ENCODE measurements at places on chromosomes 2 and 18. TPM values are rescaled to one million over a fixed set of nuclear protein-coding genes. Genes with fewer than 3 reads are reported as not detected.

- no peak for ATAC-seq
Measured at GRCh38 chr2:80926168-80926567, 621.6 kb upstream of the LRRTM1 start.

DNA sequence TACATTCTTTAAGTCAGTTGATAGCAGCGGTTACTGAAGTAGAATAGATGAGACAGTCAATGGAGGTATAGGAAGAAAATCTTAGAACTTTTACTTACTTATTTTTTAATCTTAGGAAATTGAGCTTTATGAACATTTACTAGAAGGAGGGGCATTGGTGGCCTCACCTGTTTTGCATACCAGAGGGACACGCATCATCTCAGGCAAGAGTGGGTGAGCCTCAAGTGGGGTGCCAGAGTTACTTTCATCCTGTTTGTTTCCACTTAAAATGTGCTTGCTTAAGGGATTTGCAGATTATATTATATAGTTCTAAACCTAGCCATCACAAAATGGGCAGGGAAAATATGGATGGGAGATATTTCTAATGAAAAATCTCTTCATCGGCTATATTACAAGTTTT lies 61.6 kb downstream of the WDR7 start:
- no peak for ATAC-seq

Gene HSPD1
- 144 TPM for total RNA-seq

Gene RNF144A
- 9.2 TPM for total RNA-seq

- no peak for ATAC-seq
Measured at GRCh38 chr18:37567061-37567993, 1.7 kb upstream of the CELF4 start.

Gene RGPD3
- total RNA-seq = 1.1 TPM

DNA sequence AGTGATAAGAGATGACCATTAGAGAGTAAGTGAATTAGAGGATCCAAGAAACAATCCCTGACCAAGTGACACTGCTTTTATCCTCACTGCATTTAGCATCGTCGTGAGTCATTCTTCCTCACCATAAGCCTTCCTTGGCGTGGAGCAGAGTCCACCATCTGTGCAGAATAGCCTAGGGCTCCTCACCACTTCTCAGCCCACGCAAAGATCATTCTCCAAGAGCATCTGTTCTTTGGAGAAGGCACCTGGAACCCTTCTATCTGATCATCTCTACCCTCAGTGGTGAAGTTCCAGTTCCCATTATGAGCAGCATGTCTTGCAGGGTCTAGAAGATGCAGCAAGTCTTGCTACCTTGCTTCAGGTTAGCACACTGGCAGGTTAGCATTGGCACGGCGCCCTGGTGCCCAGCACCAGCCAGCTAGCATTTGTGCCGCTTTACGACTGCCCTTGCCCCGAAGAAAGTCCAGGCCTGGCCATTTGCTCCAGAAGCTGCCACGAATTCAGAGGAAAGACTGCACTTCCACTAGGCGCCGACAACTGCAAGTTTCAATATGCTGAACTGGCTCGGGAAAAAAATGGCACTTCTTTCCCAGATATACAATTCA lies 225.8 kb downstream of the TTC32 start:
- no peak for ATAC-seq

Gene SNRNP200
- 108 TPM for total RNA-seq

- ATAC-seq = no peak
Measured at GRCh38 chr2:157874348-157874747, 1.8 kb downstream of the ACVR1 start.

DNA sequence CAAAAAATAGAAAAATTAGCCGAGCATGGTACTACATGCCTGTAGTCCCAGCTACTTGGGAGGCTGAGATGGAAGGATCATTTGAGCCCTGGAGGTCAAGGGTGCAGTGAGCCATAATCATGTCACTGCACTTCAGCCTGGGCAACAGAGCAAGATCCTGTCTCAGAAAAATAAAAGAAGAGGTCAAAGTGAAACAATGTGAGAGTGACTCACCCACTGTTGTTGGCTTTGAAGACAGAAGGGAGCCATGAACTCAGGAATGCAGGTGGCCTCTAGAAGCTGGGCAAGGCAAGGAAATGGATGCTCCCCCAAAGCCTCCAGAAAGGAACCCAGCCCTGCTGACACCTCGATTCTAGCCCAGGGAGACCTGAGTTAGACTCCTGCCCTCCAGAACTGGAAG lies 3.7 kb upstream of the TMEM214 start:
- no peak for ATAC-seq

Gene ABCG5
- total RNA-seq = not detected

DNA sequence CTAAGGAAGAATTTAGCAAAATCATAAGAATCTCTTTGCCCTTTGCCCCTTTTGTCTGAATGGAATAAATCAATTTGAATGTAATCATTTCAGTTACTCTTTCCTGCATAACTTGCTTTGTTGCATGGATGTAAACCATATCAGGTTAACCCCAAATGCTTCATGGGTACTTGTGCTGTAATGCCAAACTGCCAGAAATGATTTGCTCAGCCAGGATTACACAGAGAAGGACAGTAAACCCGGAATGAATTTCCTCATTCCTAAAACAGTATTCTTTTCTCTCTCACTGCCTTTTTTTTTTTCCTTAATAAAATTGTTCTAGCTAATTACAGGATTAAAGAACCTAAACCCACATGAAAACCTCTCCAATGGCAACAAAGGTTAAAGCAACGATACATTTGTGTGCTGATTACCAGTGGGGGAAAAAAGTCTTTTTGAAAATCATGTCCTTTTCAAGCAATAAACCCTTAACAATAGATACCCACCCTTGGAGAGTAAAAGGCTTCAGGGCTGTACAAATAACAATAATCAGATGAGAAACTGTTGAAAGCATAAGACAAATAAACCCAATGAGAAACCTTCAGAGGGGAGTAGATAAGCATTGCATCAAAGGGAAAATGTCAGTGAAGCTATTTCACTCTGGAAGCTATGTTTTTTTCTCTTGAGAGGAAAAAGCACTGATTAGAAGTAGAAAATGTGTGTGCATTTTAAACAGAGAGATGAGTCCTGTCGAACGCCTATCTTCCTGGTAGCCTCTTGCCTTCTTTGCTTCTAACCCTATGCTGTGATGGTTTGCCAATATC lies 275.3 kb downstream of the CDH2 start:
- ATAC-seq = no peak

DNA sequence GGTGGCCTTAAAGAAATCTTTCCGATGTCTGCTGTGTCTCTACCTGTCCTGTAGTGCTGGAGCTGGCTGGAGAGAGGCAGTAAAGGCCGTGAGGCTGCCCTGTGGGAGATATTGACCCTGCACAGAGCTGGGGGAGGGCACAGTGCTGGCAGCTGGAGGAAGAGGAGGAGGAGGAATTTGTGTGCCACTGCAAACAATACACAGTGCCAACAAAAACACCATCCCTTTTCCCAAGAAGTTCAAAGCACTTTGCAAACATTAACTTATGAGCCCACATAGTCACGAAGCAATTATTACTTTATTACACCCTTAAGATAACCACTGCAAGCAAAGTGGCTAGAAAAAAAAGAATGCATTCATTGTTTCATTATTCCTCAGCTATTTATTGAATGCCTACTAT lies 45.0 kb upstream of the CYTIP start:
- ATAC-seq = peak; percentile 31

DNA sequence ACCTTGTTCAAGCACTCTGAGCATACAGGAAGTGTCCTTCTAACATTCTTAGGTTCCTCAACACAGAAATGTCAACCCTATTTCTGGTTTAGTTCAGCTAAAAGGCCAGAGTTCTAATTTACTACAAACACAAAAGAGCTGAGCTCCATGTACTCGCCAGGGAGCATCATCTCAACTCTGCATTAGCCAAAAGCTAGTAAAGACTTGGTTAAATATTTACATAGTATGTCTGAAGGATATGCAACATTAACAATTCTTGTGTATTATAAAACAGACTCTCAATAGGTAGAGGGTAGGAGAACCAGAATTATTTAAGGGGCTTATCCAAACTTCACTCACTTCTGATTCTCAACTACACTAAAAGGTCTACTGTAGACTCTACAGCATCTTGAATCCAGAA lies 154.6 kb downstream of the THADA start:
- no peak for ATAC-seq

Gene TEKT4
- not detected for total RNA-seq

Gene GREB1L
- 6.2 TPM for total RNA-seq

DNA sequence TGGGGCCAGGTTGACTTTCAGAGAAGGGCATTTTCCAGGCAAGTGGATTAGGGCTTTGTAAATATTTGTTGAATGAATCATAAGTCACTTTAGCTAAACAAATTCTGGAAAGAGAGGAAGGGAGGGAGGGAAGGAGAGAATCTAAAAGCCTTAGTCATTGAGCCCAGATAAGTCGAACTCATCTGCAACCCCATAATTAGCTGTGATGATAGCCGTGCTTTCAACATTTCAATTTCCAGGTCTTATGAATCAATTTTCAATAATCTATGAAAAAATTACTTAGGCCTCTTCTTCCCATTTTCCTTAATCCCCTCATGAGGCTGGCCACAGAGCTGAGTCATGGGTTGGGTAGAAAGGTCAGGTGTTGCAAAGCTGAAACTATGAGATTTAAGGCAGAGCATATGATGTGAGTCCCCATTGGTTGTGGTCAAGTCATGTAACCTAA lies 111.9 kb upstream of the MAPRE2 start:
- no peak for ATAC-seq

Gene STARD6
- not detected for total RNA-seq

DNA sequence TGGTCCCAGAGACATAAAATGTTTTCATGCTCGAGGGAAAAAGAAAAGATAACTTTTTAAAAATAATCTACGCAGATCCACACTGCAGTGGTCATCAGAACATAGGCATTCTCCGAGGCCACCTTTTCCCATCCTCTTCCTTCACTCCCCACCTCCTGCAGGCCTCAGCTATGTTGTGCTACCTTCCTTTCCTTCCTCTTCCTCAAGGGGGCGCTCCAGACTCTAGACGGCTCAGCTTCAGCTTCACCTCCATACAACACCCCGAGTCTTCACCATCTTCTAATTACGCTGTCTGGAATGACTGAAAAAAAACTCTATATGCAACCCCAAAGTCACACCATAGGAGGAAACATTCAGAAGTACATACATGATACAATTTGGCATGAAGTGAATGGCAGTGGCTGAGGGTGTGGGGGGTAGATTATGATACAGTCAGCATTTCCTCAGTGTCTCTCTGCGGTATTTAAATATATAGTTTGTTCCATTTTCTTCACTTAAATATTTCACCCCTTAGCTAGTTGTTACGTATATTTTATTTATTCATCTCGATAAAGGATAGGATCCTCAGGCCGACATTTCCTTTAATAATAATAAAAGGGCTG lies 583.6 kb downstream of the IRS1 start:
- ATAC-seq = no peak

Gene MZT2B
- 174 TPM for total RNA-seq

- ATAC-seq = no peak
Measured at GRCh38 chr2:241226723-241227572, 38.5 kb downstream of the ANO7 start.

- ATAC-seq = no peak
Measured at GRCh38 chr18:34631093-34631966, 78.8 kb upstream of the DTNA start.

GRCh38 chr2:239399921-239400595 lies 762 bp downstream of the HDAC4 start:
- no peak for ATAC-seq

Gene SNORC
- total RNA-seq = 11.6 TPM

Gene REG1B
- not detected for total RNA-seq

- peak; percentile 15 for ATAC-seq
Measured at GRCh38 chr2:203327582-203327900, 653 bp upstream of the ABI2 start.

Gene SIX3
- not detected for total RNA-seq

- no peak for ATAC-seq
Measured at GRCh38 chr2:224747765-224748164, 31.6 kb upstream of the CCDC195 start.

Measured in gastroesophageal sphincter (tissue), 4 donors.